NCI-H1694 treated with DMSO at 0.1 percent for 48 hours (cell line): ENCODE measurements at places on chromosomes 1 and 21.

DNA sequence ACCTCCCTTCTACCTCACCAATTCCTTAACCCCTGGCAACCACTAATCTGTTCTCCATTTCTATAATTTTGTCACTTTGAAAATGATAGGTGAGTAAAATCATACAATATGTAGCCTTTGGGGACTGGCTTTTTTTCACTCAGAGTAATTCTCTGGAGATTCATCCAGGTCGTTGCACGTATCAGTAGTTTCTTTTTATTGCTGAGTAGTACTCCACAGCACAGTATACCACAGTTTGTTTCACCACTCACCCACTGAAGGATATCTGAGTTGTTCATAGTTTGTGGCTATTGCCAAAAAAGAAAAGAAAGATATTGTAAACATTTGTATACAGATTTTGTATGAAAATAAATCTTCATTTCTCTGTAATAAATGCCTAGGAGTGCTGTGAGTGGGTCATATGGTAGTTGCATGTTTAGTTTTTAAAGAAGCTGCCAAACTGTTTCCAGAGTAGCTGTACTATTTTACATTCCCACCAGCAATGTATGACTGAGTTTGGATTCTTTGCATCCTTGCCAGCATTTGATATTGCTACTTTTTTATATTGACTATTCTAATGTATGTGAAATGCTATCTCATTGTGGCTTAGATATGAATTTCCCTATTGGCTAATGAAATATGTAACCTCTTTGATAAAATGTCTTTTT, 3.7 kb downstream of the CHD1L start:
- DNase-seq: no peak

DNA sequence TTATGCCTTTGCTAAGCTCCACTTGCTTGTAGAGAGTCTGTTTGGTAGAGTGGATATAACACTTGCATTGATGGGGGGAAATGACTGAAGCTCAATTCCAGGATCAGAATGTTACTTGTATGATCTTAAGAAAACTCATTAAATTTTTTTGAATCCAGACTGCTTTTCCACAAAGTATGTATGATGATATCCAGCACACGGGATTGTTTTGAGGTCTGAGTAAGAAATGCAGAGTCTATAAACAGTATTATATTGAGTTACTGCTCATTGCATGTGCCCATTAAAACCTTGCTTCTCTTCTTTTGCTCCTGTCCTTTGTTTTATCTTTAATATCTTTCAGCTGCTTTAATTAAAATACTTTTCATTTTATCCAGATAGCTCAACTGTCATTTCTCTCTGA, 570.4 kb upstream of the ZRANB2 start:
- DNase-seq: no peak

GRCh38 chr1:9181990-9182783, 52.4 kb upstream of the H6PD start:
- DNase-seq: no peak

DNA sequence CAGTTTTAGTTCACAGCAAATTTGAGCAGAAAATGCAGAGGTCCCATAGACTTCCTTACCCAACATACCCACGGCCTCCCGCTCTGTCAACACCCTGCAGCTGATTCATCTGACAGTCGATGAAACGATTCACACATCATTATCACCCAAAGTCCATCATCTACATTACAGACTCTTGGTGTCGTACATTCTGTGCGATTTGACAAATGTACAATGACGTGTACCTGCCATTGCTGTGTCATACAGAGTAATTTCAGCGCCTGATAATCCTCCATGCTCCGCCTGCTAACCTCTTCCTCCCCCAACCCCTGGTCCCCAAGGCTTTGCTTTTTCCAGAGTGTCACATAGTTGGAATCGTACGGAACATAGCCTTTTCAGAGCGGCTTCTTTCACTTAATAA, 94.7 kb upstream of the SLC25A33 start:
- DNase-seq: no peak

- DNase-seq: no peak
Measured at GRCh38 chr1:147246910-147247655, 4.6 kb downstream of the CHD1L start.

DNA sequence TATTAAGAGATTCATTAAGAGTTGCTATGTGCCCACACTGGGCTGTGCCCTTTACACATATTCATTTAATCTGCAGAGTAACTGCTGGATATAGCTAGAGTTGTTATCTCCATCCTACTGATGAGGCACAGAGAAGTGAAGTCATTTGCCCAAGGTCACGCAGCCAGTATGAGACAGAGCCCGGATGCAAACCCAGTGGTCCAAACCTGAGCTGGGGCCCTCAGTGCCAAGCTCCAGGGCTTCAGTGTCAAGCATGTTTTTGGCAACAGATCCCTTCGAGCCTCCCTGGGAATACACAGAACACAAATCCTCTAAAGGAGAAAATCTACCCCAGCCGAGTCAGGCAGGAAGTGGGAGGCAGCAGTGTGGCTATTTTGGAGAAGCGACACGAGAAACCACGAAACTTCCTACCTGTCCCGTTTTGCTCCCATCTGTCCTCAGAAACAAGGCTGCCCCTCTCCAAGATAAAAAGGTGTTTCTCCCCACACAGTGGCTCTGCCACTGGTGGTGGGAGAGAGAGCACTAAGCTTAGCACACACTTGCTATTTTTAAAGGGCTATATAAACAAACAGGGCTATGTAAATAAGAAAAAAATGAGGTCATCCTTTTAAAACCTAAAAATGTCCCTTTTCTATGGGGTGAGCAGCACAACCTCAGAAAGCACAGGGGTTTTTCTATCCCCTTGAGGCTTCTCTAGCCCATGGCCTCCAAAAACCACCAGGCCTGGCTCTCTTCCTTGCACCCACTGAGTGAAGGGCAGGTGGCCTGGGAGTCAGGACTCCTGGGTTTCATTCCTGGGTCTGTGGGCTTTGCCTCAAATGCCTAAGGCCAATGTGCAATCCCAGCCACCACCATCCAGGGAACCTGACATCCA, 138.6 kb upstream of the EDN2 start:
- DNase-seq: no peak

GRCh38 chr21:34511787-34512455, at the start of gene KCNE1:
Gene KCNE1 (minus strand): TSS chr21:34512210. CDS start chr21:34449634, 62,576 bp downstream.
- DNase-seq: no peak

DNA sequence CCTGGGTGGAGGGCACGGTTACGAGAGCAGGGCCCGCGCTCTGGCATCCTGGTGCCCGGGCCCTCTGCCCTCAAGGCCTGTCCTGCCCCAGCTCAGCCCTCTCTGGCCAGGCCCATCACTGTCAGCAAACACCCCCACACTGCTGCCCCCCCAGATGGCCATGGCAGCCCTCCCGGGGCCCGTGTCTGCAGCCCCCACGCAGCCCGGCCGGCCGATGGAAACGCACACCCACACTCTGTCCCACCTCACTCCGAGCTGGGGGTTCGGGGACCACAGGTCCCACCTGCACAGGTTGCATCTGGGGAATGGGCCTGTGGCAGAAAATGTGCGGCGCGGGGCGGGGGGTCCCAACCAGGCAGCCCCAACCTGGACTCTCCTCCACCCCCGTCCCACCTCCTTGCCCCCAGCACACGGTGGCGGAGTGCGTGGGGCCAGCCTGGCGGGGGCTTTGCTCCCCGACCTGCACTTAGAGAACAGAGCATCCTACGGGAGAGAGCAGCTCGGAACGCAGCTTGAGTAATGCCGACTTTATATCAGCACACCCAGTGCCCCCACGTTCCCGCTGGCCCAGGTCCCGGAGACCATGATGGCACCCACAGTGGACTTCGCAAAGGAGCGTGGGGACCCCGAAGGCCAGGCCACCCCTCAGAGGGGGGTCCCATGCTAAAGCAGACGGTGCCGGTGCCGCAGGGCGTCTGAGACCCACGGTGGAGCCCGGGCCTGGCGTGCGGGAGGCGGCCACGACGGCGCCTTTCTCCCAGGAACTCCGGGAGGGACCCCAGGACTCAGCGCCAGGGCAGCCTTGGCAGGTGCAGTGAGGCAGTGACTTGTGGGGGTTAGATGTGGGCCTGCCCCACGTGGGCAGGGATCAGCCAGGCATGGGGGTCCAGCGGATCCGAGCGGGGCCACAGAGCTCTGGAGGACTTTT, 7.5 kb upstream of the RNF223 start:
- no peak for DNase-seq

DNA sequence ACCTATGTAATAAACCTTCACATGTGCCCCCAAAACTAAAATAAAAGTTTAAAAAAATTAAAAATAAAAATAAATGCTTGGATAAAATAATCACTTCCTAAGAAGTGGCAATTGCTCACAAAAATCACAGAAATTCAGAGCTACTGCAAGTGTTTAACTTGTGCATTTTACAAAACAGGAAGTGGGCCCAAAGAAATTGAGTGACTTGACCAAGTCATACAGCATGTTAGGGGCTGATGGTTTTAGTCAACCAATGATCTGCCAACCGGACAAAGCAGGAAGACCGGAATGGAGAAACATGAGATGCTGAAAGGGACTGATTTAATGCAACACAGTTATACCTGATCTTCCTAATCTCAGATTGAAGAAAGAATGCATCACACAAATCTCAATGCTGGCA, 96.5 kb downstream of the SMYD2 start:
- DNase-seq: no peak

- no peak for DNase-seq
Measured at GRCh38 chr1:212567638-212568037, 40.9 kb upstream of the ATF3 start.

DNA sequence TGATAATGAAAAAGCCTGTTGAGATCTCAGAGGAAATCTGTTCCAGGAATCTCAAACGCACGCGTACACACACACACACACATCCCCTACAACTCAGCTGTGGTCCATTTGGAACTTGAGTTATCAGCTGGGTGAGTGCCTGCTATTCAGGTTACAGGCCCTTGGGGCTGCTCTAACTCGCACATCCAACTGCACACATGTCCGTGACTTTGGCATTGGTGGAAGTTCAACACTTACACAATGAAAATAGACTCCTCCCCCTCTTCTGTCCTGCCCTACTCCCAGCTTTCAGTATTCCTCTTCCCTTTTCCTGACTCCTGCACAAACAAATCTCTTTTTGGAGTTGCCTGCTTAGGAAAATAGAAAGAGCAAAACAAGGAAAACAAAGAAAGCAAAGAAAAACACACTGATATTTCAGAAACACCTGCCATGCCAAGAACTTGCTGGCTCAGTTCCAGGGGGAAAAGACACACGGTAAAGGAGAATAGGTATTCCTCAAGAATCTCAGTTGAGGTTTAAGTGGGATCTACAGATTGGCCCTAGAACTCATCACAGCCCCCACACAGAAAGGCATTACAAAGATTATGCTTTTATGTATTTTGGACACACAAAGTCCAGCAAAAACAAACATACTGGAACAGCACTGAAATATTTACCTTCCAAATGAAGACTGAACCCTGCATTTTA, 140.9 kb downstream of the TGFBR3 start:
- DNase-seq: no peak

DNA sequence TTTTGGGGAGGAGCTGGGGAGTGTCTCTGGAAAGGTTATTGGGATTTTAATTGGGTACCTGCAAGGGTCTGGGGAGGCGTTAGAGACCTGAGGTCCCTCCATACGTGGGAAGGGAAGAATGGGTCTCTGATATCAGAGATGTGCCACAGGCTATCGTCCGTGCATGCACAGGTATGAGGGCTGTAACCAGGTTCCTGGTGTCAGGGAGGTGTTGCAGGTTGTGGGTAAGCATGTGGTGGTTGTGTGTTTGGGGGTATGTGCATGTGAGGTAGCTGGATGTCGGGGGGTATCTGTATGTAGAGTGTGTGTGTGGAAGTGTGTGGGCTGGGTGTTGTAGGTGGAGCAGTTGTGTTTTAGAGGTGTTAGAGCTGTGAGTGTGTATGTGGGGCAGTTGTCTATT, 8.3 kb downstream of the AHDC1 start:
- no peak for DNase-seq

GRCh38 chr21:32562426-32562825, 22.9 kb downstream of the TCP10L start:
- no peak for DNase-seq

DNA sequence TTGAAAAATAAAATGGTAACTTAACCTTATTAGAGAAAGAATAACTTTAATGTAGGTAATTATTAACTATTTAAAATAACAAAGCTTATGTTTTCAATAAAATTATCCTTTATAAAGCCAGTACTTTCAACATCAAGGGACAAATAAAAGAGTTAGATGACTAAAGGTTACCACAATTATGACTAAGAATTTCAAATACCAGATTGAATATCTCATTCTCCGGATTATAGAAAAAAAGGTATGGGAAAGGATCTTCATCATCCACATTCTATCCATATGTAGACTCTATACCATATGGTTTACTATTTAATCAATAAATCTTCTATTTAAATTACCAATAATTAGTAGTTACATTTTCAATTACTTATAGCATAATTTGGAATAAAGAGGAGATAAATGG, 62.8 kb downstream of the TOR3A start:
- no peak for DNase-seq

- DNase-seq: no peak
Measured at GRCh38 chr1:1151306-1151705, 22.4 kb upstream of the TTLL10 start.

DNA sequence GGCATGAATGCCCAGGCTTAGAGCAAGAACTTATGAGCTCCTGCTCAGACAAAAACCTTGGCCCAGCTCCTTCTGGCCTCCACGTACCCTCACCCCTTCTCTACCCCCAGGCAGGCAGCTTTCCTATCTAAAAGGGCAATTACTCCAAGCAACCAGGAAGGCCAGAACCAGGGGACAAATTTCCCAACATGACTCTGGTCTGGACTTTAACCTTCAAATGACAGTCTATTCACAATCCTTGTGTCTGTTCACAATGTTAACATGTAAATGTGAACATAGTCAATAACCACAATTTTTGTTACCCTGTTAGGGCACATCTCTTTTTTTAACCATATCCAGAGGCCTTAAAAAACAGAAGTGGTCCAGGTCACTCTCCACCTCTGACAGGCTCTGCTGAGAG, 64.4 kb upstream of the LAPTM5 start:
- no peak for DNase-seq

DNA sequence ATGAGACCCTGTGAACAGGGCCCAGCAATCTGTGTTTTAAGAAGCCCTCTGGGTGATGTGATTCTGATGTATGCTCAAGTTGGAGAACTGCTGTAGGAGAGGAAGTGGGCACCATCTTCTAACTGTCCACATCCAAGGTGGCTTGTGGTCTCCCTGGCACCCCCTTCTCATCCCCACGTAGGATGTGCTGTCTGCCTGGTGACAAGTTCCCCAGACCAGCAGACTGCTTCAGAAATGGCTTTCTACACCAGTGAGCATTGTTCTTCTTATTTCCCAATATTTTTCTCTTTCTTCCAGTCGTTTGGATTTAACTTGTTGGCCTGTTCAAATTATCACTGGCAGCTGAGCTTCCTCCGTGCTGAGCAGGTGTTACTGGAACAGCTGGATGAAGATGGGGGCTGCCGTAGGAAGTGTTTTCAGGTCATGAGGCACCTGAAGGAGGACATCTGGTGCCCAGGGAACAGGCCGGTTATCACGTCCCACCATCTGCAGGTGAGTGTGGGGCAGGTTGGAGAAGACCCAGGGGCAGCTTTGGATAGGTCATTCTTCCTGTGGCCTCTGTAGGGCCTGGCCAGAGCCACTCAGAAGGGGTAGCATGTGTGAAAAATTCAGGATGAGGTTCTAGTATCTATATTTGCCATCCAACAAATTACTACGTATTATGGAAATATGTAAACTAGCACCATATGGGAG, 16.8 kb downstream of the MAB21L3 start:
- no peak for DNase-seq

- no peak for DNase-seq
Measured at GRCh38 chr21:35737899-35738346, 322.4 kb downstream of the SETD4 start.
